ENCODE measurements at places on chromosomes 11 and 22.

GRCh38 chr11:118621071-118621783 lies 13.8 kb downstream of the PHLDB1 start:
- no peak for DNase-seq

DNA sequence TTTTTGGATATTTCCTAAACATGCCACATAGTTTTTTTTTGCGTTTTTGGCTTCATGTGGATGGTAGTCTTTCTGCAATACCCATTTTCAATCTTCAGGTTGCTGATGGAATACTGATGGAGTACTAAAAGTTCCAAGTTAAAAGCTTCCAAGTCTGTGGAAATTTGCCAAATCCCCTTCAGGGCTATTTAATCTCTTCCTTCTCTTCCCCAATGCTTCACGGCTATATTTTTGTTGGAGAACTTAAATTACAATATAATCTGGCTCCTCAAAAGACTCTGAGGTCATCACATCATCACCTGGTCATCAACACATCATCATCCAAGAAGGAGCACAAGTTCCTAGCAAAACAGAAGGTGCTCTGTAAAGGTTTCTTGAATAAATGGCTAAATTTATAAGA lies 881.0 kb upstream of the TENM4 start:
- DNase-seq = no peak

- no peak for DNase-seq
Observed at GRCh38 chr11:119336744-119337469, 2.6 kb downstream of the RNF26 start.

- DNase-seq = no peak
Observed at GRCh38 chr22:43110927-43111623, 525 bp downstream of the BIK start.

DNA sequence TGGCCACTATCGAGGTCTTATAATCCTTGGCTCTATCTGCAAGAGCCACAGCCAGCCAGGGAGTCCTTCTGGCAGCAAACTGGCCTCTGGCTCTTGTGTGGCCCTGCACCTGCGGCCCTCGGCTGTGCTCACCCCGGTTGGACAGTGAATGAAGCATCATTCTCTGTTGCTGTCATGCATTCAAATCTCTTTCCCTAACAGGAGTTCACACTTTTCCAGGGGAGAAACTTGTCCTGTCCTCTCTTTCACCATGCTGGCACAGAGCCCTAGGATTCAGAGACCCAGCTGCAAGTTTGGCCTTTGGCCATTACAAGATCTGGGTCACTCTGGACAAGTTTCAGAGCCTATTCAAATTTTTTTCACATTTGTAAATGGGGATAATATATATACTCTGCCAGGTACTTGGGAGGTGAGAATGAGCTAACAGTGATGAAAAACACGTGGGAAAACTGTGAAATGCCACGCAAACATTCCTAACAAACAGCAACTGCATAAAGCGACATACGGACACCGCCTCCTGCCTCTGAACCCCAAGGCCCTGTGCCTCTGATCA lies 34.2 kb downstream of the TMEM184B start:
- no peak for DNase-seq

DNA sequence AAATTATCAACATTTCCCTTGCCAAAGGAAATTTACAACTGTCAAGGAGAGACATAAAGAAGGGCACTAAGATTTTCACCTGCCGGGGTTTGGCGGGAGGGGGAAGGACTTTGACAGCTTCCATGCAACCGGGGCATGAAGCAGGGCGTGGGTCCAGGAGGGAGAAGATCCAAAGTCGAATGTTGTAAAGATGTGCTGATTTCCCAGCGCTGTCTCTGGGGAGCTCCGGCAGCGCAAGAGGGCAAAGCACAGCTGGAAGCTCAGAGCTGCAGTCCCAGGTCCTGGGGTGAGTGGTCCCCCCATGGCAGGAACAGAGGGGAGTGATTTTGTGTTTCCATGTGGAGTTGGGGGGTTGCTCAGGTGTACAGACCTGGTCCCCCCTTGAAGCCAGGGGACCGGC lies at the start of gene MS4A10:
TSS of gene MS4A10 (plus strand) at position 198 of the 400 bp plus-strand sequence. CDS start 5,003 bp downstream, outside the sequence.
- no peak for DNase-seq

DNA sequence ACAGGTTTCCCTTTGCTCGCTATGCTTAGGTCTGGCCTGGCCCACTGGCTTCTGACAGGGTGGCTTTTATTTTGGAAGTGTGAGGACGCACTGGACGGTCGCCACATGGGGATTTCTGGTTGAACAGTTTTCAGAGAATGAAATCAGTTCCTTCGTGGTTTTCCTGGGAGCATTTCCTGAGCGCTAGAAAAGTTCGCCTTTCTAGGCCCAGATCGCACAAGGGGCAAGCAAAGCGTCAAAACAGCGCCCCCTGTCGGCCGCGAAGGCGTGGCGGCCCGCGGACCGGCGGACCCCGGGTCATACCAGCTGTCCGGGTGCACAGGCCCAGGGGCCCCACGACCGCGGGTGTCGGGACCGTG lies 12.7 kb upstream of the CYP2R1 start:
- no peak for DNase-seq

- no peak for DNase-seq
Observed at GRCh38 chr11:34633990-34634693, 13.2 kb downstream of the EHF start.

GRCh38 chr22:27865496-27865895 lies 53.6 kb downstream of the PITPNB start:
- DNase-seq = no peak

DNA sequence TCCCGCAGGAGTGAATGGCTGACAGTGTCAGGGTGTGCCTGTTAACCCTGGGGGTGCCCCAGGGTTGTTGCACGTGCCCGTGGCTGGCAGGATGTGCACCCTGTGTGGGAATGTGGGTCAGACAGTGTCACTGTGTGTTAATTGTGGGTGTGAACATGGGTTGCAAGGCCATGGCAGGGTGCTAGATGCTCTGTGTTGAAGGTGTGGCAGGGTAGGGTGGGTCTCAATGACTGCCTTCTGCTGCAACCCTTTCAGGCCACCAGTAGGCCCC lies 8.3 kb downstream of the RIN1 start:
- DNase-seq = no peak

DNA sequence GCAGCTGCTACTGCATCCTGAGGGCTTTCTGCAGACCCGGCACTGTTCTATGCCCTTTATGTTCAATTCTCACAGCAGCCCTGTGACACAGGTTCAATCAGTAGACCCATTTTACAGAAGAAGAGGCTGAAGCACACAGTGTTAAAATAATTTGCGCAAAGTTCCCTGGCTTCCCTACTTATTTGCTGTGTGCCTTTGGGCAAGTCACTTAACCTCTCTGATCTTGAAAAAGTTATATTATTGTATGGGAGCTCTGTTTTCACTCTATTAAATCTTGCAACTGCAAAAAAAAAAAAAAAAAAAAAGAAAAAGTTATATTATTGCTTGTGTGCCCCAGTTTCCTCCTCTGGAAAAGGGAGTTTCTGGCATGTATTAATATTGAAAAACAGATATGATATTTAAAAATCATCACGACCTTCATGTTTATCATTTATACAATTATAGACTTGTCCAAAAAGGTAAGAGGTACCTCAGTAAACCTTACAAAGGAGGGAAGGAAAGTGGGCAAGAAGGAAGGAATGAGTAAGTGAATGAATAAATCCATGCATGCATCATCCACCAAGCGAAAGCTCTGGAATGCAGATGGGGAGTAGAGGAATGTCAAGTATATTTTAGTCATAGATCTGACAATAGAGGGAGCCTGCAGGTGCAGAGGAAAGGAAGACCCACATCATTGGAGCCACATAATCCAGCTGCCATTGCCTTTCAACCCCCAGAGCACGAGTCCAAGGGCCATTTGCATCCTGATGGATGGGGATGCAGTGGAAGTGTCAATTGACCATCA lies 21.2 kb upstream of the ISX start:
- no peak for DNase-seq

DNA sequence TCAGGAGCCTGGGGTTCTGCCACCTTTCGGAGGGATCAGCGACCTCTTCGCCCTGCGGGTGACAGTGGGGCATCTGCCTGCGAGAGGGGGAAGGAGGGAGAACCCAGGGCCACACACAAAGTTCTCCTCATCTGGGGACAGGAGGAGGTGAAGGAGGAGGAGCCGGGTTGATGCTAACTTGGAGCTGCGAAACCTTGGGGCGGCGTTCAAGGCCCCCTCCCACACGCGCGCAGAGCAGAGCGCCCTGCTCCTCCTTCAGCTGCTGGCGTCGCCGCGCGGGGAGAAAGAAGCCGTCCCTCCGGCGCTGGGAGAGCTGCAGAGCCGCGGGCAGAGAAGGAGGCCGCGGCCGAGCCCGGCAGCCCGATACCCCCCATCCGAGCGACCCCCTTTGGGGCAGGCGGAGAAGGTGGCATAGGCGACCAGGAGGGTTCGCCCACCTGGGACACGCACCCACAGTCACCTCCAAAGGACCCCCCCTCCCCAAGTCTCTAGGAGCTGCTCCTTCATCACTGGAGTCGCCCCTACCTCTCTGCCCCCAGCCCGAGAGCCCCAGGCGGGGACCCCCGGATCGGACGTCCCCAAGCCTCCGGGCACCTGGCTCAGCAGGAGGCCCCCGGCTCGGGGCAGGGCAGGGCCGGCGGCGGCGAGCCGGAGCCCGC lies at the start of gene RASD2:
TSS of gene RASD2 (plus strand) at position 237 of the 659 bp plus-strand sequence. CDS start 5,979 bp downstream, outside the sequence.
- no peak for DNase-seq

- DNase-seq = no peak
Observed at GRCh38 chr11:47296045-47296444, 26.1 kb downstream of the MADD start.

DNA sequence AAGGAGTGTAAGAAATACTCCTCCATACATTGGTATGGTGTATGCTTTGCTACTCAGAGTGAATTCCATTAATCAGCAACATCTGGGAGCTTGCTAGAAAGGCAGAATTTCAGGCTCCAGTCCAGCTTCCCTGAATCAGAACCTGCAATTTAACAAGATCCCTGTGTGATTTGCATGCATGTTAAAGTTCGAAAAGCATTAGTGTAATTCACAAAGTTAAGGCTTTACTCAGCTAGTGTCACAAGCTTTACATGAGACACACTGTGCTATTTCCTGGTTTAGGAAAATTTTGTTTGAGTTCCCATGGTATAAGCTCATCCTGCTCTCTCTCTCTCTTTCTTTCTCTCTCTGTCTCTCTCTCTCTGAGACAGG lies 37.0 kb upstream of the HEPHL1 start:
- DNase-seq = no peak

GRCh38 chr11:1629326-1630185 lies at the start of gene KRTAP5-5:
Gene KRTAP5-5 (plus strand): TSS chr11:1629775. CDS start chr11:1629841, 66 bp downstream.
- no peak for DNase-seq

GRCh38 chr11:103546236-103546635 lies 437.0 kb downstream of the DYNC2H1 start:
- no peak for DNase-seq

GRCh38 chr11:127247261-127247851 lies 246.8 kb upstream of the KIRREL3 start:
- DNase-seq = no peak

GRCh38 chr11:85301895-85302678 lies 325.1 kb downstream of the DLG2 start:
- DNase-seq = no peak

DNA sequence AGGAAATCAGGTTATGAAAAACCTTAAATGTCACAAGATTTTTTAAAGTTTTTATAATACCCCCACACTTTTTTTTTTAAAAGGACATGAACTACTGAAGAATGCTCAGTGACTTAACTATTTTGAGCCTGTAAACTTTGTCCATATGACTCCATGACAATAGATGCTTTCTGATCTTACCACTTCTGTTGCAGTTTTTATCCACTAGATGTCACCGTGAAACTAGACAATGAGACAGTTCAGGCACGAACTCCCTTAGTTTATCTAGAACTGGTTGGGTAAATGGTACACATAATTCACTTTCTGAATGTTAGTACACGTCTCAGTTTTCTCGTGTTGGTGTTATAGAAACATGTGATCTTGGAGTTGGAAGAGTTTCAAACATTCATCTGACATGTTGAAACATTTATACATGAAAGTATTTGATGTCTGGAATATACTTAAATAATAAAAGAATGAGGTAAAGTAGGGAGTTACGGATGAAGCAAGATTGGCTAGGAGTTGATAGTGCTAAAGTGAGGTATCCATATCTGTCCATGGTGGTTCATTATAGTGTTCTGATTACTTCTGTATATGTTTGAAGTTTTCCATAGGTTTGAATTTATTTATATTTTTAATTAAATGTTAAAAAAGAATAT lies 8.1 kb downstream of the CCDC15 start:
- DNase-seq = no peak

- no peak for DNase-seq
Observed at GRCh38 chr22:22884888-22885840, 2.5 kb upstream of the IGLL5 start.

- DNase-seq = no peak
Observed at GRCh38 chr11:87022254-87022653, 15.5 kb upstream of the TMEM135 start.

DNA sequence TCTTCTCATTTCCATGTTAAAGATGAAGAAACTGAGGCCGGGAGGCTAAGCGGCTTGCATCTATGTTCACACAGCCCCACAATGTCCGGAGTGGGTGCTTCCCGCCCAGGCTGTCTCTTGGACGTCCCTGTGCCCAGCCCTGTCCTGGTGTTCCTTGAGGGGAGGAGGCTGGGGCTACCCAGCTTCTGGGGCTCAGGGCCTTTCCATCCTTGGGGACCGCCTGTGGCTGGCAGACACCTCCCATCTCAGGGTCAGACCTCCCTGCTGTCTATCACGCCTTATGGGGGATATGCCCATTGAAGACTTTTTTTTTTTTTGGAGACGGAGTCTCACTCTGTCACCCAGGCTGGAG lies 95.5 kb downstream of the WNT7B start:
- no peak for DNase-seq

GRCh38 chr11:44709966-44710365 lies 16.8 kb upstream of the TSPAN18 start:
- DNase-seq = no peak

- no peak for DNase-seq
Observed at GRCh38 chr11:17314232-17314547, 37.4 kb upstream of the NCR3LG1 start.

GRCh38 chr11:94469416-94469815 lies 24.2 kb downstream of the MRE11 start:
- no peak for DNase-seq

- no peak for DNase-seq
Observed at GRCh38 chr11:77027275-77027674, 6.9 kb upstream of the B3GNT6 start.

DNA sequence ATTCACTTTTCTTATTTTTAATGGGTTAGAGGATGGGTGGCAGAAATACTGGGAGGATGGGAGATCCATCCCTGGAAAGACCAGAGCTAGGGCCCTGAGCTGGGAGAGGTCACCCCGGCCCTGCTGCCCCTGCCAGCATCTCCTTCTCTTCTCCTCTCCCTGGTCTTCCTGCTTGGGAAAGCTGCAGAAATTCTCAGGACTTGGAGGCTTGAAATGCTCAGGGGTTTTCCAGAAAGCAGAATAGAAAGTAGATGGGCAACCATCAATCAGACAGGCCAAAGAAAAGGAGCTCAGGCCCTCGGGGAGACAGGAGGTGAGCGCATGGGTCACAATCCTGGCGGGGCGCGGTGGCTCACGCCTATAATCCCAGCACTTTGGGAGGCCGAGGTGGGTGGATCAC lies 1.5 kb downstream of the APOBEC3H start:
- DNase-seq = no peak
